ENCODE measurements at places on chromosomes 5 and 9.

DNA sequence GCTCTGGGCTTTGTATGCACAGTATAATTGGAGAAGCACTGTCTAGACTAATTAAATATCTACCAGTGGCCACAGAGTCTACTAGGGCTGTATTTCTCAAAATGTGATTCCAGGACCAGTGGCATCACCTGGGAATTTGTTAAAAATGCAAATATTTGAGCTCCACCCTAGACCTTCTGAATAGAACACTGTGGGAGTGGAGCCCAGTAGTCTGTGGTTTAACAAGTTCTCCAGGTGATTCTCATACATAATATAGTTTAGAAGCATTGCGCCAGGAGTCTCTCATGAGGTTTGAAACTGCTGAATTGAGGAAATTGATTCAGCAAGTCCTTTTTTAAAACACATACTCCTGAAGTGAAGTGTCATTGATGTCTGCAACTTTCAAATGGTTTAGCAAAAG lies 74.7 kb downstream of the FCHO2 start:
- no peaks in the 10 kb centered on the region for H3K27me3 ChIP-seq
- DNase-seq: no peak
- no peaks in the 10 kb centered on the region for H3K4me1 ChIP-seq
- H3K27ac ChIP-seq: no peak overlapping the region

DNA sequence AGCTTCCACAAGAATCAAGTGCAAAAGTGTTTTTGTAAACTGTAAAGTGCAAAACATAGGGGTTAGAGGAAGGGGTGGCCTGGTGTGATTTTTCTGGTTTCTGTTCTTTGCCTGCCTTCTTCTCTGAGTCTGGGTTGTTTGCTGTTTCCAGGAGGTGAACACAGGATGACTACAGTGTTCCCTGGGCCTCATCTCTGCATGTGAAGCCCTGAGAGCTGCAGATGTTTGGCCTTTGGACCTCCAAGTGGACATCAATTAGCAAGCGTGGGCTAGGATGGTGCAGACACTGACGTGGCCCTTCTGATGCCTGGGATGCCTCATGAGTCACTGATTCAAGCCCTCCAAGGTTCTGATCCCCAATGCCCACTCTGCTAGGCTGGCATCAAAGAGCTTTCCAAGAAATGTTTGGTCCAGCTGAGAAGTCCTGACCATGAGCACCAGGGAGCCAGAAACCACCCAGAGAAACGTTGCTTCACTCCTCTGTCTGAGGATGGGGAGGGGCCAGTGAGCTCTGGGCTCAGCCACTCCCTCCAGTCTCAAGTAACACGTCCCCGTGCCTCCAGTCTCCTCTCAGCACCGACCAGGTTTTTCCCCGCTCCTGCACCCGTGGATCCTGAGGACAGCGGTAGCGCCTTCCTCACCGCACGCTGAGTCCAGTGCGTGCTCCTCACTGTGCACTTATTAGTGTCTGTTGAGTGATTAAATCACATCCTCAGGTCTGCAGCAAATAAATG lies 7.6 kb downstream of the IL9 start:
- H3K27ac ChIP-seq: no peak overlapping the region
- no peak overlapping the region for H3K4me3 ChIP-seq
- DNase-seq: peak; percentile 55
- peaks cover 15% of the 10 kb centered on the region for H3K4me1 ChIP-seq

DNA sequence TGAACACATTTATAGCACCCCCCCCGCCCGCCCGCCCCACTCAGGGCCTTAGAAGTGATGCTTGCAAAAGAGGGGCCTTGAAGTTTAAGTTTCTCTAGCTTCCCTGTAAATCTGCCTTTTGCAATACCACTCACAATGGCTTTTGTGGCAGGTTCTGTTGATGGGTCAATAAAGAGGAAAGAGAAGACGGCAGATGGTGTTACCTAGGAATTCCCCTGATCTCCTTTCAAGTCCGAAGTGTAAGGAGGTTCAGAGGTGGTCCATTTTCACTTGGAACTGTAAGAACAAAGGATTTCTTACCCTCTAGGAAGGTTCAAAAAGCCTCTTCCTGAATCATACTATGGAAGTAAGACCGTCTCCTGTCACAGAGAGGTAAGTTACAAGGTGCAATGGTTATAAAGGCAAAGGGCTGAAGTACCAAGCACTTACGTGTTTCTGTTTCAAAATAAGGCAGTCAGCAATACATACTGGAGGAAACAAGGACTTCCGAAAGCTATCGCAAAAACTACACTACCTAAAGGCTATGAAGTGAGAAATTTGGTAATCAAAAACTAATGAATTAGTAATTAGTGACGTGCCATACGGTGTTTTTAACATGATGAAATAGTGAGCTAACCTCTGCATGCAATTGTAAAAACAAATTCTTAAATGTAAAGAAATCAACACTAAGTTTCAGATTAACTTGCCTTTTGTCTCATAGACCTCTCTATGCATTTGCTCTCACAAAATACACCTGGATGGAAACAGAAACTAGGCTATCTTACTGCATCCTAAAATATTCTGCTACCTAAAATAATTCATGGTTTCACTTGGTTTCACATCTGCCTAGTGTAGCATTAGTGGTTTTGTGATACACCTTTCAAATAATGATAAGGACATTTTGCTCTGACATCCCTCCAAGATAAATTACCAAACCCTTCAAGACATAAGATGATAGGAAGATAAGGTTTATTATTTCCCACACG lies 589.4 kb upstream of the FAM174A start:
- no peak overlapping the region for H3K4me3 ChIP-seq
- no peak overlapping the region for H3K27ac ChIP-seq
- no peaks in the 10 kb centered on the region for H3K27me3 ChIP-seq
- no peaks in the 10 kb centered on the region for H3K36me3 ChIP-seq
- H3K4me1 ChIP-seq: peaks cover 18% of the 10 kb centered on the region

DNA sequence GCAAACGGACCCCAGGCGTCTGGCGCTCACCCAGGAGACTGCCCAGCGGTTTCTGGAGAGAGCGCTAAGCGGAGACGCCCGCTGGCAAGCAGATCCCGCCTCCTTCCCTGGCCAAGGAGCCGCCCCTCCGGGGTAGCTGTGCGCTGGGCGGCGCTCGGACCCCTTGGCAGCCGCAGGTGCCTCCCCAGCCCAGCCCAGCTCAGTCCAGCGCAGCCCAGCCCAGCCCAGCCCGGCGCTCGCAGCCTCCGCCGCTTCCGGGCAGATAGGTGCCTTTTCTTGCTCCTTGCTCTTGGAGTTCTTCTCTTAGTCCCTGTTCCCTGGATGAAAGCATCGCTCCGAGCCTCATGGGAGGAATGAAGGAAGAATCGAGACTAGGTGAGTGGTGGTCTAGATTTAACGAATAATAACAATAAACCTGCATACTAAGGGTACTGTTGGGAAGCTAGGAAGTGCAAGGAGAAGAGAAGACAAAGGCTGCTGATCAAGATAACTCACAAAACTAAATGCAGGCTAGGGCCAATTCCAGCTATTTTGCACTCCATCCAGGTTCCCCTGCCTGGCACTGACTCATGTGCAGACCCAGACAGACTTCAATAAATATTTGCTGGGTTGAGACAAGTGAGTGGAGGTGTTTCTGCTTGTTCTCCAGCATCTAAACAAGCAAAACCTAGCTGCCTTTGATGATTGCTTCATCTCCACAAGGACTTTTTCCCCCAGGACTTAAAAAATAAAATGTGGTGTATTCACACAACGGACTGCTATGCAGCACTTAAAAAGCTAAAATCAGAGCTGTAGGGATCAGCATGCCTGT lies at the start of gene STK32A:
Gene STK32A (plus strand): TSS at position 202 of the 811 bp plus-strand sequence. CDS start 4,609 bp downstream, outside the sequence.
- H3K4me1 ChIP-seq: peaks cover 11% of the 10 kb centered on the region
- DNase-seq: peak; percentile 81
- H3K36me3 ChIP-seq: no peaks in the 10 kb centered on the region
- no peak within 1 kb of the TSS for H3K27ac ChIP-seq
- H3K4me3 ChIP-seq: peak within 1 kb of the TSS; percentile 81

DNA sequence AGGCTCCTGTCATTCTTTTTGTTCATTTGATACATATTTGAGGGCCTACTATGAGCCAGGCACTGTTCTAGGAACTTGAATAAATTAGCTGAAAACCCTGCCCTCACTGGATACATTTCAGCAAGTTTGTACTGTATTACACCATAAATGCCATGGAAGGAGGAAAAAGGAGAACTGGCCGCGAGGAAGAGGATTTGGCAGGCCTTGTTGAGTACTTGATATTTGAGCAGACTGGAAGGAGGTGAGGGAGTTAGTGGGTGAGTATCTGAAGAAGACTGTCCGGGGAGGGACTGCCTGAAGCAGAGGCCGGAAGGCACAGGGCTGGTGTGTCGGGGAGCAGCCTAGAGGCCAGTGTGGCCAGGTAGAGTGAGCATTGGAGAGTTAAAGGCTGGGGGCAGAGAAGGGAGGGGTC lies 4.5 kb downstream of the SNX30 start:
- H3K4me3 ChIP-seq: no peak overlapping the region
- H3K36me3 ChIP-seq: no peaks in the 10 kb centered on the region
- peaks cover 10% of the 10 kb centered on the region for H3K27me3 ChIP-seq
- no peak for DNase-seq

GRCh38 chr9:18390393-18390792 lies 83.6 kb upstream of the ADAMTSL1 start:
- no peaks in the 10 kb centered on the region for H3K36me3 ChIP-seq
- peaks cover 14% of the 10 kb centered on the region for H3K4me1 ChIP-seq
- no peak overlapping the region for H3K4me3 ChIP-seq
- DNase-seq: no peak
- no peaks in the 10 kb centered on the region for H3K27me3 ChIP-seq
- no peak overlapping the region for H3K27ac ChIP-seq

DNA sequence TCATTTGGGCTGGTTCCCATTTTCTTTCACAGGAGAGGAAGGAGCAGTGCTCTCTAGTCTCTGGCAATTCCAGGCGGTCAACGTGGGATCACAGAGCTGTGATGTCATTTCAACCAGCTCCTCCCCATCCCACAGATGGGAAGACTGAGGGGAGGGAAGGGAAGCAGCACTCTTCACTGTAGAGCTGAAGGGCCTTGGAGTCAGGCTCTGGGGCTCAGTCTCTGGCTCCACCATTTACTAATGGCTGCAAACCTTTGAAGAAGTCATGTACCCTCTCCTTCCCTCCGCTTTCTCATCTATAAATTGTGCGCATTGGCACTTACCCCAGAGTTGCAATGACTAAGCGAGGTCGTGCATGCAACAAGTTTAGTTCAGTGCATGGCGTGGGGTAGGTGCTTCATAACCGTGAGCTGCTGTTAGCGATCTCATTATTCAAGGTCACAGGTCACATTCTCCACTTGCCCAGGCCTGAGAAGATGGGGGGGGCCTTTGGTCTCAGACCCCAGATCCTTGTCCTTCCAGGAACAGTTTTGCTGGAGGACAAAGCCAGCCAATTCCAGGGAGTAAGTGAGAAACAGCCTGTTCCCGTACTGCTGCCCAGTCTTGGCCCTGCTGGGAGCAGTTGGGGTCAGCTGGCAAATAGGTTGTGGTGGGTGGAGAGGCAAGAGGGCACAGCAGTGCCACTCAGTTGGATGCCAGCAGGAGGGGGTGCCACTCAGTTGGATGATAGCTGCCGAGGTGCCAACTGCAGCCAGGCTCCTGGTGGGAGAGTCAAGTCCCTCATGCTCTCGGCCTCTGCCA lies 136.7 kb downstream of the RGS3 start:
- H3K4me3 ChIP-seq: no peak overlapping the region
- peak overlapping the region; percentile 94 for H3K27ac ChIP-seq
- H3K27me3 ChIP-seq: peaks cover 2% of the 10 kb centered on the region
- H3K4me1 ChIP-seq: peaks cover 88% of the 10 kb centered on the region

DNA sequence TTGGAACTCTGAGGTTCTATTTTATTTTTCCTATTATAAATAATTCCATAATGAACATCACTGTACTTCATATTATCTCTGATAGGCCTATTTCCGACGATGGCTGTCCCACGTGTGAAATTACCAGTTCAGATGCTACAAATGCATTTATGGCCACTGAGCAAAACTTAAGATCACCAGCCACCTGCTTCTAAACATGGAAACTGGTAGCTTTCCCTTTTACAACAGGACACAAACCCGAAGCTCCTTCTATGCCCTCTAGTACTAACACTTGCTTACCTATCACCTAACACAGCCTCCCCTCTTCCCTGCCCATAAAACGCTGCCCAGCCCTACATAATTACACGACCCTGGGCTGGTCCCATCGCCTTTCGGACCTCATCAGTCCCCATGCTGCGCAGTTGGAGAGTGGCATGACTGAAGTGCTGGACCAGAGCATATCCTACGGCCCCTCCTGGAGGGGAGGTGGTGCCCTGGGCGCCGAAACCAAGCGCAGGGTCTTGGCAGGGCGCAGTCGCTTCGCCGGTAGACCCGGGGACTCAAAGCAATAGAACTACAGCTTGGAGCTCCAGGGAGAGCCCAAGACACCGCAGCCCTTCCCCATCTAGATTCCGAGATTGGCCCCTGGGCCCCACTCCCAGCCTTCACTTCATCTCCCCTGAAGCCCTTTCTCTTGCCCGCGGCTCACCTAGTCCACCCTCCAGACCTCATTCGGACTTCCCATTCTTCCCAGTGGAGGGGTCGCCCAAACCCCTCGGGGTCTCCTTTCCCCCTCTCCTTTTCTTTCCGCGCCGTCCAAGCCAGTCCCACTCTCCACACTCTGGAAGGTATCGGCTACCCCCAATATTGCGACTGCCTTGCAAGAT lies 1.0 kb upstream of the SAP30L start:
- H3K4me3 ChIP-seq: peak overlapping the region; percentile 98
- H3K27ac ChIP-seq: no peak overlapping the region
- H3K36me3 ChIP-seq: peaks cover 24% of the 10 kb centered on the region
- peak; percentile 39 for DNase-seq
- H3K27me3 ChIP-seq: no peaks in the 10 kb centered on the region
- H3K4me1 ChIP-seq: peaks cover 40% of the 10 kb centered on the region

DNA sequence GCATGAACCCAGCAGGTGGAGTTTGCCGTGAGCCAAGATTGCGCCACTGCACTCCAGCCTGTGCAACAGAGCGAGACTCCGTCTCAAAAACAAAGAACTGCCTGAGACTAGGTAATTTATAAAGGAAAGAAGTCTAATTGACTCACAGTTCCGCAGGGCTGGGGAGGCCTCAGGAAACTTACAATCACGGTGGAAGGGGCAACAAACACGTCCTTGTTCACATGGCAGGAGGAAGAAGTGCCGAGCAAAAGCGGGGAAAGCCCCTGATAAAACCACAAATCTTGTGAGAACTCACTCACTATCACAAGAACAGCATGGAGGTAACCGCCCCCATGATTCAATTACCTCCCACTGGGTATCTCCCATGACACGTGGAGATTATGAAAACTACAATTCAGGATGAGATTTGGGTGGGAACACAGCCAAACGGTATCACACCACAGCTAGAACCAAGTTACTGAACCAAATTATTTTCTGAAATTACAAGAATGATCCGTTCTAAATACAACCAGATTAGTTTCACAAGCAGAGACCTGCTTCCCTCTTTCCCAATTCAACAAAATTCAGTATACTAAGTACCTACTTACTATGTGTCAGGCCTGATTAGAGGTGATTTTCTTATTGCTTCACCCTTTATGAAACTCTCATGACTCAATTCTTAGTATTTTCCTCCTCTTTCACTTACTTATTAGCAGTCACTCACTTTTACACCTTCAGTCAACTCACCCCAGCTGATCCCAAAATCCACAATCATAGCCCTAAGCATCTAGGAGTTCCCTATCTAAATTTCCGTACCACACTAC lies 8.4 kb downstream of the UBTD2 start:
- H3K4me3 ChIP-seq: no peak overlapping the region
- DNase-seq: no peak
- H3K27ac ChIP-seq: peak overlapping the region; percentile 93
- H3K36me3 ChIP-seq: peaks cover 85% of the 10 kb centered on the region

- H3K4me3 ChIP-seq: no peak overlapping the region
- H3K36me3 ChIP-seq: peaks cover 33% of the 10 kb centered on the region
- no peaks in the 10 kb centered on the region for H3K4me1 ChIP-seq
- peaks cover 3% of the 10 kb centered on the region for H3K27me3 ChIP-seq
- H3K27ac ChIP-seq: no peak overlapping the region
These were observed 9.2 kb downstream of the SPINK4 start for GRCh38 chr9:33249087-33249658.

All from nephron progenitor cell (in vitro differentiated cells).